ENCODE measurements at places on chromosomes 1 and 21. TPM values are rescaled to one million over a fixed set of nuclear protein-coding genes. Genes with fewer than 3 reads are reported as not detected.

RGS8 gene
- polyA plus RNA-seq = 0.03 TPM

AP4B1 gene
- 7.2 TPM for polyA plus RNA-seq

LRP8 gene
- polyA plus RNA-seq = 3.1 TPM

PTGFRN gene
- polyA plus RNA-seq = 15.4 TPM

CNTN2 gene
- 0.22 TPM for polyA plus RNA-seq

CASQ2 gene
- polyA plus RNA-seq = 0.84 TPM

COL11A1 gene
- 0.03 TPM for polyA plus RNA-seq

BTBD19 gene
- polyA plus RNA-seq = 12.0 TPM

CLEC20A gene
- not detected for polyA plus RNA-seq
